ENCODE measurements at places on chromosomes 1 and 21.
A peak's percentile ranks its signal among the peaks of the same experiment; 100 is the strongest.

GRCh38 chr1:229030630-229031029 is 240.3 kb upstream of the RAB4A start:
- peak; percentile 14 for DNase-seq

DNA sequence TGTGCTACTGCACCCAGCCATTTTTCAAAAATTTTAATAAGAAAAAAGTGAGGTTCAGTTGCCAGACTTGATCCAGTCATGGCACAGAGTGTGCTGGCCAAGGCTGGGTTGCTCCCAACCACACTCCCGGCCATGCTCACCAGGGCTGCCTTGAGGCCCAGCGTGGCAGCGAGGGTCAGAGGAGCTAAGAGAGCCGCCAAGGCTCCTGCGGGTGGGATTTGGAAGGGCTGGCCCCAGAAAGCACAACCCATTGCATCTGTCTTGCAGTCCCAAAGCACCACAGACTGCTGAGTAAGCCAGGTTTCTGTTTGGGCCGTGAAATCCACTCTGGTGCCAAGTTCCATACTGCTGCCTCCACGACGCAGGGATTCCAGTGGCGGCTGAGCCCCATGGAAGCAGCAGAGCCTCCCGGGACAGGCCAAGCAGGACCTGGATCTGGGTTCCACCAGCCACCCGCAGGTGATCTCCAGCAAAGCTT is 22.6 kb downstream of the ZBTB17 start:
- no peak for DNase-seq

GRCh38 chr1:209103092-209103491 is 480.4 kb upstream of the CAMK1G start:
- DNase-seq = no peak

- DNase-seq = no peak
Measured at GRCh38 chr1:51669816-51670215, 52.9 kb downstream of the OSBPL9 start.

DNA sequence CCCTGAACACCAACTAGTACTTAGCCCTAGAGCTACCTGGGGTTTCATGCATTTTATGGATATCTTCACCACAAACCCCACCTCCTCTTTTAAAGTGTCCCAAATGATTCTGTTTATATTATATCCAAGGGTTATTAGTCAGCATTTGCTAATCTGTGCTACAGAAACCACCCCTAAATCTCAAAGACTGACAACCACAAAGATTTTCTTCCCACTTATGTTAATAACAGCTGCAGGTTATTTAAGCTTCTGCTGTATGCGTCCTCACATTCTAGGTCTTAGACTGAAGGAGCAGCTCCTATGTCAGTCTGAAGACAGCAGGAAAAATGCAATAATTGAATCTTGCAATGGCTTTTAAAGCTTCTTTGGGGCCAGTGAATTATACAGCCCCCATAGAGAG is 11.2 kb upstream of the PHC2 start:
- DNase-seq = no peak

DNA sequence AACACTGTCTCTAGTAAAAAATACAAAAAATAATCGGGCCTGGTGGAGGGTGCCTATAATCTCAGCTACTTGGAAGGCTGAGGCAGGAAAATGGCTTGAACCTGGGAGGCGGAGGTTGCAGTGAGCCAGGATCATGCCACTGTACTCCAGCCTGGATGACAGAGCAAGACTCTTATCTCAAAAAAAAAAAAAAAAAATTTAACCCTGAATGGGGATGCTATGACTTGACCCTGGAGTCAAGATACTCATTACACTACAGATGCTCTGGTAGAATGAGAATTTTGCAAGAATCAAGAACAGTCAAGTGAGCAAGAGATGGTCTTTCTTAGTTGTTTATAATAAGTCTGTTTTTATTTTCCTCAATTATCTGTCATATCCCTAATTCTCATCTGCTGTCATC is 253.8 kb downstream of the GPR52 start:
- DNase-seq = no peak

DNA sequence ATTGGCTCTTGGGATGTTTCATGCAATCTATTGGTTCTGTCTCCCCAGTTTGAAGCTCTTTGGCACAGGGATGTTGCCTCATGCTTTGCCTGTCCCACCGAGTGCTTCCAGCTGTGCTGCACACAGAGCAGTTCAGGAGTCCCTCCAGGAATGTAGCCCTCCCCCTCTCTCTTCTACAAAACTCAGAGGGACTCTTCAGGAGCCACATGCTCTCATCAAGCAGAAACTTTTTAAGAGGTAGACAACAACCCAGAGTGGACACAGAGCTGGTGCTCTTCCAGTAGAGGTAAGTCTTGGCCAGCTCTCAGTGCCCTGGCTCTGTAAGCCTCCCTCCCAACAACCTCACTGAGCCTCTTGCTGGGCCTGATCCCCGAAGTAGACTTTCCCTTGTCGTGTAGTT is 11.6 kb upstream of the ZNF697 start:
- peak; percentile 80 for DNase-seq

DNA sequence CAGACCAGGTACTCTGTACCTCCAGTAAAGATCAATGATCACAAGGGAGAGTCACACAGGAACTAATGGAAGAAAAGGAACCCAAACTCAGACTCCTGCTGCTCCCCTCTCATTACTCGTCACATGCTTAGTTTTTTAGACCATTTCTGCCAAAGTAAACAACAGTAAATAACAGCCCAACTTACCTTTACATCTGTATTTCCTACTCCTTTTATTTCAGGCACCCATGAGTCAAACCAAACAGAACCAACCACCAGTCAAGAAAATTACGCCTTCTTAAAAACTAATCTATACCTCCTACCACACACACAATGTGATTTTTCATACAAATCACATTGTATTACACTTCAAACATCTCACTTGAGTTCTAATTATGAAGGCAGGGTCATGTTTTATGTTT is 61.4 kb upstream of the HTR1D start:
- no peak for DNase-seq

DNA sequence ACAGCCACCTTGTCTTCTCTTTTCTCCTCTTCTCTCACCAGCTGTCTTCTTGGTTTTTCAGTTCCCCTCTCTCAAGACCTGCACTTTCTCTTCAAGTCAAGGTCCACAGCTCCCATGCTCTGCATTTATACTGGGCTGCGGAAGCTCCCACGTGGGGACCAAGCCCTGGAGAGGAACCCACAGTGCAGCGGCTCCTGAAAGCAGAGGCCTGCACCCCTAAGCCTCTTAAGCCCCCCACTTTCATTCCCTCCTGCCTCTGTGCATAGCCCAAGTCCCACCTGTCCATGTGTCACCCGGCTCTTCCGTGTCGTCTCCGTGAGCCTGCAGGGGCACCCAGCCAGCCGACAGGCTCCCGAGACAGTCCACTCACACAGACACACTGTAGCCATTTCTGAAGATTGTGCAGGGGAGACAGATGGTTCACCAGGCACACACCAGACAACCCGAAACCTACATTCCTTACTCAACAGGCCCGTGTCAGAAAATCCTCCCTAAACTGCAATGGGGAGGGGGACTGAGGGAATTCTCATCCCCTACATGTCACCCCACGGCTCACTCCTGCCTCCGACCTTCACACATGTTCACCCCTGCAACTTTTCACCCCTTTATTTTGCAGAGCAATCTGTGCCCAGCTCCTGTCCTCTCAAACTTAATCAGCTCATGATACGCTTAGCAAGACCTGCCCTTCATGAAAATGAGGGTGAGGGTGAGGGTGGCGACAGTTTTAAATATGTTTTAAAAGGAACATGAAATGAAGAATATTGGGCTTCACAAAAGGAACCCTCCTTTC is 6.3 kb downstream of the MX2 start:
- DNase-seq = no peak

DNA sequence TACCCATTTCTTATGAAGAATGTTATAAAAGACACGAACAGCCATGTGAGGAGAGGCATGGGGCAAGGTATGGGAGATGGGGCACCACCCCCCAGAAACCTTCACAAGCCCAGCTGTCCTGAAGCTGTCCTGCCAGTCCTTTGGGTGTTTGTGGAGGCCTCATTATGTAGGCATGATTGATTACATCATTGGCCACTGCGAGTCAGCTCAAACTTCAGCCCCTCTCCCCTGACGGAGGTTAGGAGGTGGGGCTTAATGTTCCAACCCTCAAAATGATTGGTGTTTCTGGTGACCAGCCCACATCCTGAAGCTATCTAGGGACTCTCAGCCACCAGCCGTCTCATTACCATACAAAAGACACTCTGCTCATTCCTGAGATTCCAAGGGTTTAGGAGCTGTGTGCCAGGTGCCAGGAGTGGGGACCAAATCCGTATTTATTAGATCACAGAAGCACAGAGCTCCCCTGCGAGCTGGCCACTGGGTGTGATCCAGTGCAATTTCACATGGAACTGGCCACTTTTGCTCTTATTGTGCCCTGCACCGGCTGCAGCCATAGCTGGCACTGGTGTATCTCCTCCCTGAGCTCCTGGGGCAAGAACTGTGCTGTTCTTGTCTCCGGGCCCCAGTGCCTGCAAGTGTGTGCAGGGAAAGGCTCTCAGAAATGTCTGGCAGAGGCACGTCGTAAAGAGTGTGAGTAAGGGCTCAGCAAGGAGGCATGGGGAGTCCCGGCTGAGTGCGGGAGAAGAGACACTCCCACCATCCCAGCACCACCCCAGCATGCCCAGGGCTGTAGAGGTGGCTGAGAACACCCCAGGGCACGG is 10.5 kb downstream of the KIAA1614 start:
- DNase-seq = peak; percentile 90

DNA sequence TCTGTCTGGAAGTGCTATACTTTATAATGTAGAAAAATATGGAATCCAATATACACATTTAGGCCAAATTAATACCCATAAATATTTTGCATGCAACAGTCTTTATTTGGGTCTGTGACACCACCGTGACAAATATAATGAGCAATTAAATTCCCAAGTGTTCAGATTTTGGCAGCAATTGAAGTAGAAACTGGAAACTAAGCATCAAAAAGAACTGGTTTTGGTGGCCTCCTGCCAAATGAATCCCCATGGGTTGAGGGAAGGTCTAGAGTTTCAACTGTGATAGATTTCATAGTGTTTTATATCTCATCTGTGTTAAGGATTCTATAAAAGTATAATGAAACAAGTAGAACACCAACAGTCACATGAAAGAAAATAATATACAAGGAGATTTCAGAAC is 88.4 kb downstream of the DPYD start:
- DNase-seq = no peak

DNA sequence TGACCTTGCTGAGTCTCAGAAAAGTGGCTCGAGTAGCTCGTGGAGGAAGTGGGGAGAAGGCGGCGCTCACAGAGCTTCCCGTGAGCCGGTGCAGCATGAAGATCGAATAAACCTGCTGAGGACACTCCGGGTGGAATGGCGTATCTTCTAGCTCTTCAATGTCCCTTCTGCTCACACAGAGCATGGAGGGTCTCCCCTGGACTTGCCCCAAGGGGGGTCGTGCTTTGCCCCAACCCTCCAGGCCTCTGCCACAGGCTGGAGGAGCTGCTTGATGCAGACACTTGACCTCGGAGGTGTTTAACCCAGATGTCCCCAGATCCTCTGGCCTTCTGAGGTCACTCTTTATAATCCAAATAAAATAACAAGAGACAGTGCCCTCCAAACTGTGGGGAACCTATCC is 2.2 kb upstream of the KRTAP10-12 start:
- DNase-seq = no peak

All from thyroid gland (tissue), 4 donors.